SHP77 treated with DMSO at 0.1 percent for 48 hours (cell line): ENCODE measurements at places on chromosomes 1 and 21.

DNA sequence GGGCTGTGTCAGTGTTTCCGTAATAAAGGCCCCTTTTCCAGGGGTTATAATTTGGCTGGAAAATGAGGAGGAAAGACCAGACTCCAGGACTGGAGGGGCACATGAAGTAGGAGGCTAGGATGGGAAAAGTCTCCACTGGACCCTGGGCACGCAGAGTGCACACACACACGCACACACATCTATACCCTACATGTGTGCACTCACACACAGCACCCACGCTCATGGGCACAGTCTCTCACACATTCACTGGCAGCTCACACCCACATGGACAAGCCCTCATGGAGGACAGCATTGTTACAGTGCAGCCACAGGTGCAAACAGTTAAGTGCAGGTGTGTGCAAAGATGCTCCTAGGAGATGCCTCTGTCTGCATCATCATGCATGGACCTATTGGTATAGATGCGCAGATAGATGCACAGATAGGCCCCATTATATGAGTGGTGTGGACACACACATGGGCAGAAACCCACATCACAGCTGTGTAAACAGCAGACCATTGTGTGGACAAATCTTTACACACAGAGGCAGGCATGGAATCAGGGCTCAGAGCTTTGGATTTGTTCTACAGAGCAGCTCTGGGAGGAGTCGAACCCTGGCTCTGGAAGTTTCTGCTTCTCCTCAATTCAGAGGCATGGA, 9.1 kb upstream of the RUNX3 start:
- DNase-seq = peak; percentile 46

DNA sequence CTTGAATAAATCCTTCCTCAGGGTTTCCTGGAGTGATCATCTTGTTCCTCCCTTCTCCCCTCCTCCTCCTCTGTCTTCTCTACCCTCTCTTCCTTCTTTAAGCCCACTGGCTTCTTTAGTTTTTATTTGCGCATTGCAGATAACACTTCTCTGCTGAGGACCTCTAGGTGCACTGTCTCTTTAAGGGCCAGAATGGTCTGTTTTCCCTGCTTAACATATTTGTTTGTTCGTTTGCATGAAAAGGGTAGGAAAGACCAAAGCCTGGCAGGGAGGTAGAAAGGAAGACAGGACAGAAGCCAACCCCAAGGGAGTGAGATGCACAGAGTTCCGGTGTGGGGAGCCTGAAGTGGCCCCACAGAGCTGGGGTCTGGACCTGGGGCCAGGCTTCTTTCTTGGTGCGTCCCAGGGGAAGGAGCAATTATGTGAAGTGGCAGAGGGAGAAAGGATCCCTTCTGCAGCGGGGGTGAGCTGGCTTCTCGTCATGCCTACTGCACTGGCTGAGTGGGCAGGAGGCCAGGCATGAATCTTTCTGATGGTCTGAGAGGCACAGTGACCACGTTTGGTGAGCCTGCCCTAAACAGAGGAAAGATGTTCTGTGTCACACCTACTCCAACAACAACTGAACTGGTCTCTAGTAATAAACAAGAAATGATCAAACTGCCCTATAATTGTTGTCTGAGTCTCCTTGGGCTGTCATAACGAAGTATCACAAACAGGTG, 232.7 kb downstream of the KCNJ6 start:
- DNase-seq = no peak

DNA sequence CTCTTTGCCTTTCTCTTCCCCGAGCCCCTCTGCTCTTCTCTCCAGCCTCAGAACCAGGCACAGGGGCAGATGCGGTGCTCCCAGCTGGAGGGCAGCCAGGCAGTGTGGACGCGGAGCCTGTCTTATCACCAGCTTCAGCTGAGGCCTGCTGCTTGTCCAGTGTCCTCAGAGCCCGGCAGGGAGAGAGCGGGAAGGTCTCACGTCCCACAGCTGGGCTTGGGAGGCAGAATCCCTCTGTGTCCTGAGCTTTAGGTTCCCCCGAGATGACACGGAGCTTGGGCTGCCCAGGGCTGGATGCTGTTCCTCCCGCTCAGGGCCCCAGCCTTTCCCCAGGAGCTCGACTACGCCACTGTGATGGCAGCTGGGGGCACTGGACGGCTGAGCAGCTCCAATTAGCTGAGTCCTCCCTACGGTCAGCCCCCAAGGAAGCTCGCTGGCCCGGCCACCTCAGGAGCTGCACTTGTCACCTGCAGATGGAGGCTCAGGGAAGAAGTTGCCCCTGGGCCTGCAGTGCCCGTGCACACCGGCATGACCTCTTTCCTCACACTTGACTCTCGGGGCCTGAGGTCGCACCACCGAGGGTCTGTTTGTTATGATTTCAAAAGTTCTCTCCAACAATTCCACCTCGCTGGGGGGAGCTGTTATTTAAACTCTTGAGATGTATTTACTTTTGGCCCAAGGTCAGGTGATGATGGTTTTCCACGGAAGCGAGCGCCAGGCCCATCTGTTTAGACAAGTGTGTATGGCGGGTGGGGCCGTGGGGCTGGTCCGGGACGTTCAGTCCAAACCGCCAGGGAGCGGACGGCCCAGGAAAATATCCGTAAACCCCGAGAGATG, 127.3 kb downstream of the SIK1 start:
- DNase-seq = no peak

GRCh38 chr1:160767395-160768294, 28.3 kb upstream of the LY9 start:
- DNase-seq = no peak
